Skeletal muscle cell (primary cell): ENCODE measurements at places on chromosomes 12 and 14.

DNA sequence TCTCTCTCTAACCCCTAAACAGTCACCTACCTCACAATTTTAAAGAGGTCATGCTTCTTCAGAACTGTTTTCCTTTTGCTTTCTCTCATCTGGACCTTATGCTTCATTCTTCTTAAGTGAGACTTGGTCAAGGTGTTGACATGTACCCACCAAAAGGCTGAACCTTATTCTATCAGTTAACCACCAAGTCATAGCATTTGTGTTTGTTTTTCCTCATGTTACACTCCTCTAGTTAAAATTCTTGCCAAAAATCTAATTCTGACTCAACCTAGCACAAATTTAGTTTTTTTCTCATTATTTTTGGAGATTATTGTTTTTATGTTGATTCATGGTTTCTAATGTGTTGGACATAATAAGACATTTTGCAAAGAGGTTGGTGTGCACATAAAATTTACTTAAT, 578.6 kb downstream of the SLC16A7 start:
- peak; percentile 38 for DNase-seq

DNA sequence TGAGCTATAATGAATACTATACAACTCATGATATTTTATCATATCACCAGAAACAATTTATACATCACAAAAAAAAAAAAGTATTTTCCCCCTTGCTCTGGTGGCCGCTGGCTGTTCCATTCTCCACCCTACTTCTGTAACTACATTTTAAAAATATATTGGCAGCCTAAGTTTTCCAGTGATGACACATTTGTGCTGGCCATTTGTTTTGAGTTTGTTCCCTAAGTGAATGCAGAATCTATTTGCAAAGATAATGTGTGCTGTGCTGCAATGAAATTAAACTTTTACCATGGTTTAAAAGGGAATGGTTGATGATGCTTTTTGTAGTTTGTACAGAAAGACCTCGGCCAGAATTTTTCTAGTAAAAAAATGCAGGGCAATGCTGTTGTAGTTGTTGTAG, 1092.8 kb downstream of the TMTC2 start:
- no peak for DNase-seq

- peak; percentile 76 for DNase-seq
Observed at GRCh38 chr12:108832730-108833354, 24.5 kb downstream of the SSH1 start.

DNA sequence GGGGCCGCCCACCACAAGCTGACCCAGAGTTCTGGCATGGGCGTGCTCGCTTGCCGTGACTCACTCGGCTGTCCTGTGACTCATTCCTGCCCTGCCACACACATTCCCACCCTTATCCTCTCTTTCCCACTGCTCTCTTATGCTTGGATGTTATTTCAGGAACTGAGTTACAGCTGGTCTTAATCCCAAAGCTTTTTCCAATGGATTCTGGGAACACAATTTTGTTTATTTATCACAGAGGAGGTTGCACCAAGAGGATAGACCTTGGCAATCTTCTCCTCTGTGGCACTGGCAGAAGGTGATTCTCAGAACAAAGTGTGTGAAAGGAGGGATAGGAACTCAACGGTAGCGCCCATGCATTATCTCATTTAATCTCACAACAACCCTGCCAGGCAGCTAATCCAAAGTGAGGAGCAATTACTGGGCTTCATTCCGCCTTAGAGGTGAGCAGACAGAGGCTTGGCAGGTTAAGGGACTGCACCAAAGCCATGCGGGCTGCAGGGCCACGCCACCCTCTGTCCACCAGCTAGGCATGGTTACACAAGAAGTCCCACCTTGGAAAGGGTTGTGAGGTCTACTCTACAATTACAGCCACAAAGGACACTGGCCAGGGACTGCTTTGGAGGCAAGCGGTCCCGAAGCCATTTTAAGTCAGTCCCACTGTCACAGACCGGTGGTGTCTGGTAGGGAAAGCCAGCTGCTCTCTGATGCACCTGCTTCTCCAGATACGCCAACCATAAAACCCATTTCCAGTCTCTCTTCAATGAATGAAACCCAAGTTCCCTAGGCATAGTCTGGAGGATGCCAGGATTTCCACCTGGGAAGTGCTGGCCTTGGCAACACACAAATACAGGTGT, 32.9 kb downstream of the SYNE3 start:
- DNase-seq, result peak; percentile 84

DNA sequence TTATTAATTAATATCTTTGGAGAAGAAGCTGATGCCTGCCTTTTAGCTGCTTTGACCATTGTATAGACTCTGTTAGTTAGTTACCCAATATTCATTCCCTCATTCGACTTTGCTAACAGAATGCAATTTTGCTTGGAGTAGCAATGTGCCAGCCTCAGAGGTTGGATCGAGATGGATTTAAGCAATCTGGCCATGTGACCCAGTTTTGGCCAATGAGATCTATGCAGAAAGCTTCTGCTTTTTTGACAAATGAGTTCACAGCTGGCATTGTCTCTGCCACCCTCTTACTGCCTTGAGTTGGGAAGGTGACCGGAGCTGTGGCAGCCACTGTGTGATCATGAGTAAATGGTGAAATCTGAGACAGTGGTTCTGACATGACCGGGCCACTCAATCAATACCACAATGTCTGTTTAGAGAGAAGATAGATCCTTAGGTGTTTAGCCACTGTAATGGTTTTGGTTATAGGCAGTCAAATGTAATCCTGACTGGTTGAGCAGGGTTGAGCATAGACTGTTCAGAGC, 74.9 kb upstream of the MED13L start:
- DNase-seq, result no peak

- DNase-seq, result no peak
Observed at GRCh38 chr12:121668750-121669520, 519 bp downstream of the MORN3 start.

DNA sequence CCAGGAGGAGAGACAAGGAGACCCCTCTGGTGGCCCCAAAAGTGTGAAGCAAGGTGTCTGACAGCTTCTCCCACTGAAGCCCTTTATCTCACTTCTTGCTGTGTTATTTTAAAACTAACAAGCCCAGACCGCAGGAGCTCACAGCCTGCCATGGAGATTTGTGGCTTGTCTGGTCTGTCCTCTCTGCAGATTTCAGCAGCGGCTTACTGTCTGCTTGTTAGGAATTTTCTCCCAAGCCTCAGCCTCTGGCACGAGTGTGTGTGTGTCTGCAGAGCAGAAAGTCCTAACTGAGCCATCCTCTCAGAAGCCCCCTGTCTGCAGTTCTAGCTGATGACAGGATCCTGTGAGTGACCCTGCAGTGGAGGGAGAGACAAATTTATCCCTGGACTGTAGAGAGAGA, 87.9 kb upstream of the HSPB8 start:
- DNase-seq, result no peak

GRCh38 chr14:84546236-84546635, 983.7 kb upstream of the FLRT2 start:
- no peak for DNase-seq

- no peak for DNase-seq
Observed at GRCh38 chr12:105352052-105352451, 21.6 kb downstream of the C12orf75 start.

DNA sequence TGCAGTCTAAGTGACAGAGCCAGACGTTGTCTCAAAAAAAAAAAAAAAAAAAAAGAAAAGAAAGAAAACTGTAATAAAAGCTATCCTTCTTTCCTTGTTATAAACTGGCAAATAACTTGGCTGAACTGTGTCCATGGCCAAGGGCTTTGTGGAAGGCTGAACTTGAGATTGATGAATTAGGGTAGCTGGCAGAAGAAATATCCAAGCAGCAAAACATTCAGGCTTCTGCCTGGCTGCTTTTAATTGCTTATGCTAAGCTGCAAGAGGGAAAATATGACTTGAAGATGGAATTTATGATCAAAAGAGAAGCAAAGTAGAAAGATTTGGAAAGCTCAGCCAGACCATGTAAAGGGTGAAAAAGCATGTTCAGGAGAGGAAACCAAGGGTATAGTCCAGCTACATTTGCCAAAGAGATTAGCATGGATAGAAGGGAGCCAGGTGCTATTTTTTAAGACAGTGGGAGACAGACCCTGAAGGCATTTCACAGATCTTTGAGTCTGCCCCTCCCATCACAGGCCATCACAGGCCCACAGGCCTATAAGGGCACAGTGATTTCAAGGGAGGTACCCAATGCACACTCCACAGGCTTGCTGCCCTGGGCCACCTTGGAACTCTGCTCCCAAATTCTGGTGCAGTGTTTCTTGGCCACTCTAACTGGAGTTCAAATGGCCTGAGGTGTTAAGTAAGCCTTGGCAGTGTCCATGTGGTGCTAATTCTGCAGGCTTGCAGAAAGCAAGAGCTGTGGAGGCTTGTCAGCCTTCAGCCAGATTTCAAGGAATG, 226.0 kb downstream of the AEBP2 start:
- no peak for DNase-seq

GRCh38 chr12:82415402-82415801, 57.1 kb downstream of the METTL25 start:
- DNase-seq, result no peak

- DNase-seq, result no peak
Observed at GRCh38 chr12:113857371-113857770, 108.8 kb downstream of the RBM19 start.

DNA sequence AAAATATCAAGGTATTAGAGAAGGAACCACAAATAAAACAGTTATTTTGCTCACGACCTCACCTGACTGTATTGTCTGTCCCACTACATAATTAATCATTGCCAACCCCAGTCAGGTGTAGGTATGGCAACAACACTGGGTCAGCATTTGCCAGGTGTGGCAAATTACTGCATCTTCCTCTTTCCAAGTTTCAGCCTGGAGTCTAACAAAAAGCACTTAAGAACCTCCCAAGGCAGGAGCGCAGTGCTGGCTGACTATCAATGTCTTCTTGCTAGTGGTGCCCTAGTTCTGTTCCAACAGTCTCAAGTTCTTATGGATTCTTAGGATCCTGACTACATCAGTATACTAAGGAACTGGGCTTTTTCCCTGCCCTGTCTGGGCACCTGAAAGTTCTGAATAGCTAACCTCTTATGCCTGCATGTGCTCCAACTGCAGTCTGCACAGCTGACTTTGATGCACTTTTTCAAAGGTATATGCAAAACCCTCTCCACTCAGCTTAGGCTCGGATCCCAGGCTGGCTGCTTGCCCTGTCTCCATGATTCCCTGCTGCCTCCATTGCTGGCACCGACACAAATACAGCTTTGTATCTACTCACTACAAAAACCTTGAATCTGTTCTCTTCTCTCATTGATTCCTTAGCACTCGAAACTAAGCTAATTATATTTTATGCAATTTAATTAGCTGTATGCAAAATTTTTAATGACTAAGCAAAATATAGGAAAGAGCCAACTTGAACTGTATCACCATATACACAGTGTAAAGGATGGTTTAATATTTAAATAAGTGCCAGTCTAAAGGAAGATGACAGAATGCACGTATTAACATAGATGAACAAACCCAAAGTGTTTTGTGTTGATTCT, 113.3 kb downstream of the PRKD1 start:
- DNase-seq, result no peak

- DNase-seq, result no peak
Observed at GRCh38 chr14:30648471-30648870, 26.4 kb downstream of the SCFD1 start.

DNA sequence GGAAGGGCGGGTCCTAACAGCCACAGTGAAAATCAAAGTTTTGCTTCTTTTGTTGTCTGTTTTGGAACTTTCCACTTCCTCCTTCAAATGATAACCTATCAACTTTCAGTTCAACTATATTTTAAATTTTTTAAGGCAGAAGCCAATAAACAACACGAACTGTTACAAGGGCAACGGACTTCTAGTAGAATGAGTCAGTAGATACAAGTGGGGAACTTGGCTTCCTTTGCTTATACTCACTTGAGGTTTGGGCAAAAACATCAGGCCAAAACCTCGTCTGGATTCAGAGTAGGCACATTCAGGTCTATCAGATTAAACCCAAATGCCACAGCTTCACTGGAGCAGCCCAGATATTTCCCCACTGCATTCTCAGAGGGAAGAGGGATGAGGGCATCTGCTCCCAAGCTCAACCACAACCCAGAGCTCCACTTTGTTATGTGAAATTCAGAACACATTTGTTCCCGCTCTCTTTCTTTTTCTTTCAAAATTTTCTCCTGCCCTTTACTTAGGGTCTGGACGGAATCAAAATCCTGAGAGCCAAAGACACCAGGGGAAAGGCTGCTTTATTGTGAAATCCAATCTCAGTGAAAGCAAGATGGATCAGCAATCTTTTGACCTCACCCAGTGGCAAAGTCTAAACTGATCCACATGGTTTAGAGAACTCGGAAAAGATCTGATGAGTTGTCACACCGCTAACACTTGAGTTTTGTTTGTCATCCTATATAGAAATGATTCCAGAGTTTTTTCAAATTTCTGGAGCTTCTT, 152.5 kb upstream of the BTG1 start:
- no peak for DNase-seq

GRCh38 chr12:106308121-106308520, 5.6 kb downstream of the TCP11L2 start:
- no peak for DNase-seq

DNA sequence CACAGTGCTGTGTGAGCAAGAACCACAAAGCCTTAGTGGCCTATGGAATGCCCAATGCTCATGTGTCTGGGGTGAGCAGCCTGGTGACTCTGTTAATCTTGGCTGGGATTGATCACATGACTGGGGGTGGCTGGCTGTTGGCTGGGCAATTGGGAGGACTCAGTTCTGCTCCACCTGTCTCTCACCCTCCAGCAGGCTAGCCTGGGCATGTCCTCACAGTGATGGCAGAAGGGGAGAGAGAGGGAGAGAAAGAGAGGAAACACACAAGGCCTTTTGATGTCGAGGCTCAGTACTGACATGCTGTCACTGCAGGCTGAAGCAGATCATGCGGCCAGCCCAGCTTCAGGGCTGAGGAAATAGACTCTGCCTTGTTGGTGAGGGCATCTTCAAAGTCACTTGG, 136.8 kb downstream of the TBX5 start:
- no peak for DNase-seq

DNA sequence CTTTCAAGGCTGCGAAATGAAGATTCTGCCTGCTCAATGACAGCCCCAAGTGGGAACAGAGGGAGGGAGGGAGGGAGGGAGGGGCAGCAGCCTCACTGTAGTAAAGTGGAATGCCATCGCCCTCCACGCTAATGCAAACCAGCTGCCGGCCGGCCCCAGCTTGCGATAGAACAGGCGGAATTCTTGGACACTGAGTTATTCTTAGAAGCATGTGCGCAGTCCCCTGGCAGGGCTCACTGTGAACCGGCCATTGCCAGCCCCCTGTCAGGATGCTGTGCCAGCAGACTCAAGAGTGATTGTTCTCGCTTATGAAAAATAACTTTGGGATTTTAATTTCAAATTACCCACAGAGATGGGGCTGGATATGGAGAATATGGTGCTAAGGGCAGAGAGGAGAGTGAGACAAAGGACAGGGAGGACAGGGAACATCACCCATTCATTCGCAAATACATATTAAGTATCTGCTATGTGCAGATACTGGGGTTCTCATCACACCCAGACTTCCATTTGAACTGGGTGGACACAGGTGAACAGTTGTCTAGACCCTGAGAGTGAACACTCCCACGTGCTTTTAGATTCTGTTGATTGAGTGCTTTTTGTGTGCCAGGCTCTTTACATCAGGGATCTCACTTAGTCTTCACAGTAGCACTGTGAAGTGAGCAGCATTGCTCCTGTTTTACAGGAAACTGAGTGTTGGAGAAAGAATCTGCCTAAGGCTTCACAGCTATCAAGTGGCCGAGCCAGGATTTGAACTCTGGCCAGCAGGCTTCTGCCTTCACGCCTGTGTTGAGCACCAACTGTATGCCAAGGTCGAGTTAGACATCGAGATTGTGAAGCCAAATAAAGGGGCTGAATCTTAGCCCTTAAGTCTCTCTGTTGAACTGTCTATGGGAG, 192.9 kb downstream of the C12orf75 start:
- DNase-seq, result peak; percentile 72
